ENCODE measurements at places on chromosomes 4 and X.

DNA sequence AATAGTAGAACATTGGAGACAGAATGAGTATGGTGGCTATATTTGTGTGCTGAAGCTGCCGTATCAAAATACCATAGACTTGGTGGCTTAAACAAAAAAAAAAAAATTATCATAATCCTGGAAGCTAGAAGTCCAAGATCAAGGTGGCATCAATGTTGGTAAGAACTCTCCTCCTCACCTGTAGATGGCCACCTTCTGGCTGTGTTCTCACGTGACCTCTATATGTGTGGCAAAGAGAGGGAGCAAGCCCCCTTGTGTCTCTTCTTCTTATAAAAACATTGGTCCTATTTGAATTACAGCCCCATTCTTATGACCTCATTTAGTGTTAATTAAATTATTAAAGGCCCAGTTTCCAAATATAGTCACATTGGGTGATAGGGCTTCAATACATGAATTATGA, 1640.9 kb upstream of the PCDH7 start:
- DNase-seq: no peak
- no peaks in the 10 kb centered on the region for H3K36me3 ChIP-seq

DNA sequence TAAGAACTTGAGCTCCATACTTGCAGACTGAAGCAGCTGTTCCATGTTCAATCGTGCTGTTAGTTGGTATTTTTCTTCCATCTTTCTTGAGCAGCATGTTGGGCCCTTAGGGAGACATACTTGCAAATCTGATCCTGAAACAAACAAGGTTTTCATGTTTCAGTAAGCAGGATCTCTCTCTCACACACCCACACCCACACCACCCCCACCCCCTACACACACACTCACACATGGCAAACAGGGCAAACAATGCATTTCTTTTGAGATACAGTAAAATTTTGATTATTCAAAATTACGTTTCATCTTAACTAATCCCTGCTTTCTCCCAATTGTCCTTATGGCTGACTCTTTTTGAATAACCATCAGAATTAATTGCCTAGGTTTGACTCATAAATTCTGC, 32.3 kb downstream of the GPC3 start:
- no peaks in the 10 kb centered on the region for H3K27me3 ChIP-seq
- DNase-seq: no peak
- H3K4me3 ChIP-seq: no peak overlapping the region
- H3K4me1 ChIP-seq: no peaks in the 10 kb centered on the region
- H3K27ac ChIP-seq: no peak overlapping the region

DNA sequence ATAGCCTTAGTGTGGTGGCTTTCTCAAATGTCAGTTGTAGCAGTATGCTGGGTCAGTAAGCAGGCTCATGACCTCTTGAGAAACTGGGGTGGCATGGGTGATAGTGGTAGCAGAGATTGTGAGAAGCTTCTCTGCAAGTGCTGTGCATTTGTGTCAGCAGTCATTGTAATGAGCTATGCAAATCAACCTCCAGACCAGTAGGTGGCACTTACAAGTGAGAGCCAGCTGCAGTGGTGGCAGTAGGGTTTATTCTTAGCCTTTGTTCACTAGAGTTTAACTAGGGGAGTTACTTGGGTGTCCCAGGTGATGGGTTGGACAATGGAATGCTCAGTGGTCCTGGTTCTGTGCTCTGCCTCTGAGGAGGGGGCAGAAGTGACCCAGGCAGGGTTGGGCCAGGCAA, 818.7 kb downstream of the PCDH7 start:
- no peak for DNase-seq
- no peaks in the 10 kb centered on the region for H3K27me3 ChIP-seq
- no peak overlapping the region for H3K4me3 ChIP-seq
- no peaks in the 10 kb centered on the region for H3K4me1 ChIP-seq
- no peak overlapping the region for H3K27ac ChIP-seq

GRCh38 chrX:135974279-135974856, 580 bp upstream of the MMGT1 start:
- DNase-seq: peak; percentile 26
- no peaks in the 10 kb centered on the region for H3K36me3 ChIP-seq
- H3K27me3 ChIP-seq: no peaks in the 10 kb centered on the region
- H3K27ac ChIP-seq: peak overlapping the region; percentile 36

DNA sequence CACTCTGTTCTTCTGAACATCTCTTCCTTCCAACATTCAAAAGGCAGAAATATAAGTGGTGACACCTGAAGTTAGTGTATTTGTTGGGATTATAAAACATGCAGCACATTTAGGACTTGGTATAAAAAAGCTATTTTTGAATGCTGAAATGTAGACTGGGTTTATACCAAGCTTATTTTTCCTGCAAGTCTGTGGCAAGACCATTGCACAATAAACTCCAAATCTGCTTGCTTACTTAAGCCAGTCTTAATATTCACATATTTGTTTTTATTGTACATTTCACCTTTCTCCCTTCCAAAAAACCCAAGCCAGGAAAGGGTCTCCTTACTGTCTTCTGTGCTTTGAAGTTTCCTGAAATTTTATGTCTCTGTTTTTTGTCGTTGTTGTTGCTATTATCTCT, 63.7 kb downstream of the FHIP1A start:
- no peaks in the 10 kb centered on the region for H3K4me1 ChIP-seq
- H3K27ac ChIP-seq: no peak overlapping the region
- peaks cover 7% of the 10 kb centered on the region for H3K27me3 ChIP-seq
- H3K4me3 ChIP-seq: no peak overlapping the region
- H3K36me3 ChIP-seq: no peaks in the 10 kb centered on the region

DNA sequence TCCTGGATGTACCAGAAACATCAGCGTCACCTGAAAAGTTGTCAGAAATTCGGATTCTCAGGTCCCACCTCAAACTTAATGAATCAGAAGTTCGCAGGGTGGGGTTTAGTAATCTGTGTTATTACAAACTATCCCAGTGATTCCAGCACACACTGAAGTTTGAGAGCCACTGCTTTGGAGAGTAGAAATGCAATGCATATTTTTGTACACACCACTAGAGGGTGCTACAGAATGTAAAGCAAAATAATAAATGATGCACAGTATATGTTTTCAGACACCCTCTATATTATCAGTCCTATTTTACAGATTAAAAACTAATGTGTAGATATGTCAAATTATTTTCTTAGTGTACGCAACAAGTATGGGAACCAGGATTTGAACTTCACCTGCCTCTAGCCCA, 2.4 kb upstream of the MORF4L2 start:
- H3K27me3 ChIP-seq: no peaks in the 10 kb centered on the region
- no peak overlapping the region for H3K27ac ChIP-seq
- H3K36me3 ChIP-seq: no peaks in the 10 kb centered on the region
- DNase-seq: no peak
- H3K4me3 ChIP-seq: no peak overlapping the region

- H3K27me3 ChIP-seq: no peaks in the 10 kb centered on the region
- H3K4me1 ChIP-seq: no peaks in the 10 kb centered on the region
- H3K4me3 ChIP-seq: no peak overlapping the region
- no peak overlapping the region for H3K27ac ChIP-seq
- DNase-seq: no peak
These were observed 628.8 kb downstream of the ANKRD50 start for GRCh38 chr4:124083711-124084110.

- H3K27ac ChIP-seq: no peak overlapping the region
- no peaks in the 10 kb centered on the region for H3K27me3 ChIP-seq
- H3K4me3 ChIP-seq: no peak overlapping the region
These were observed 58.1 kb upstream of the GBA3 start for GRCh38 chr4:22634541-22635181.

- no peak for DNase-seq
- H3K4me1 ChIP-seq: peaks cover 18% of the 10 kb centered on the region
- no peak overlapping the region for H3K27ac ChIP-seq
- H3K4me3 ChIP-seq: no peak overlapping the region
These were observed 28.1 kb downstream of the MCUB start for GRCh38 chr4:109588176-109588575.

- no peak for DNase-seq
- H3K27me3 ChIP-seq: no peaks in the 10 kb centered on the region
- H3K27ac ChIP-seq: no peak overlapping the region
- H3K36me3 ChIP-seq: no peaks in the 10 kb centered on the region
- H3K4me1 ChIP-seq: peaks cover 9% of the 10 kb centered on the region
These were observed 2.4 kb downstream of the ANKRD50 start for GRCh38 chr4:124710015-124710741.

DNA sequence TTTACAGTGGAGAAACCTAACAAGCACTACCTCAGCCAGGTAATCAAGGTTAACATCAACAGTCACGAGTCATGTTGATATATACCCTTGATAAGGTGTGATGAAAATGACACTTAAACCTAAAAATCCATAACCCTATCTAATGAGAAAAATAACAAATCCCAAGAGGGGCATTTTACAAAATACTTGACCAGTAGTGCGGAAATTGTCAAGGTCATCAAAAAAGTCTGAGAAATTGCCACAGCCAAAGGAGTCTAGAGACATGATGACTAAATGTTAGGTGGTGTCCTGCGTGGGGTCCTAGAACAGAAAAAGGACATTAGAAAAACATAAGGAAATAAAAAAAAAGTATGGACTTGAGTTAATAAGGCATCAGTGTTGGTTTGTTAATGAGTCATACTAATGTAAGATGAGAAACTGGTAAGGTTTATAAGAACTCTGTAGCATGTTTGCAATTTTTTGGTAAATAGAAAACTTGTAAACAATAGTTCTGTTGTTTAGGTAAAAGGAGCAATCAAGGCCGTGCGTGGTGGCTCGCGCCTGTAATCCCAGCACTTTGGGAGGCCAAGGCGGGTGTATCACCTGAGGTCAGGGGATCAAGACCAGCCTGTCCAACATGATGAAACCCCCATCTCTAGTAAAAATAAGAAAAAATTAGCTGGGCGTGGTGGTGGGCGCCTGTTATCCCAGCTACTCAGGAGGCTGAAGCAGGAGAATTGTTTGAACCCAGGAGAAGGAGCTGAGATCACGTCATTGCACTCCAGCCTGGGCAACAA, 2.9 kb downstream of the RPL36A start:
- H3K27ac ChIP-seq: no peak overlapping the region
- peaks cover 11% of the 10 kb centered on the region for H3K4me1 ChIP-seq
- H3K27me3 ChIP-seq: no peaks in the 10 kb centered on the region
- H3K36me3 ChIP-seq: no peaks in the 10 kb centered on the region
- H3K4me3 ChIP-seq: no peak overlapping the region
- DNase-seq: no peak

- H3K27ac ChIP-seq: no peak overlapping the region
- no peak overlapping the region for H3K4me3 ChIP-seq
- no peaks in the 10 kb centered on the region for H3K27me3 ChIP-seq
- no peaks in the 10 kb centered on the region for H3K36me3 ChIP-seq
- no peak for DNase-seq
These were observed 116.7 kb upstream of the ADRA2C start for GRCh38 chr4:3649491-3649890.

DNA sequence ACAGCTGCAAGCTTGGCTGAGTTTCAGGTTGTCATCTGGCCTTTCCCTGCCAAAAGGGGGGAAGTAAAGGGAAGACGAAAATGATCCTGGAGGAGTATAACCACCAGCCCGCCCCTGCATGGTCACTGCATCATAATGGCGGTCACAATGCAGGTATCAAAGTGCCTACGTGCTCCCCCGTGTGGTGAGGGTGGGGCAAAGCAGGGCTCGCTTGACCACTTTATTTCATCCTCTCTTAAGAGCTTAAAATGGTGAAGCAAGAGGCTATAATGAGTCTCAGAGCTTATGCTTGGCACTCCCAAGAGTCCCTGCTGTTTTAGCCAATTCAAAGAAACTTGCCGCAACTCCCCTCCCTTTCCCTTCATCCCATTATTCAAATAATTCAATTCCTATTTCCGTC, 105.6 kb downstream of the APOOL start:
- H3K27ac ChIP-seq: no peak overlapping the region
- H3K27me3 ChIP-seq: no peaks in the 10 kb centered on the region
- no peaks in the 10 kb centered on the region for H3K4me1 ChIP-seq
- no peak for DNase-seq

DNA sequence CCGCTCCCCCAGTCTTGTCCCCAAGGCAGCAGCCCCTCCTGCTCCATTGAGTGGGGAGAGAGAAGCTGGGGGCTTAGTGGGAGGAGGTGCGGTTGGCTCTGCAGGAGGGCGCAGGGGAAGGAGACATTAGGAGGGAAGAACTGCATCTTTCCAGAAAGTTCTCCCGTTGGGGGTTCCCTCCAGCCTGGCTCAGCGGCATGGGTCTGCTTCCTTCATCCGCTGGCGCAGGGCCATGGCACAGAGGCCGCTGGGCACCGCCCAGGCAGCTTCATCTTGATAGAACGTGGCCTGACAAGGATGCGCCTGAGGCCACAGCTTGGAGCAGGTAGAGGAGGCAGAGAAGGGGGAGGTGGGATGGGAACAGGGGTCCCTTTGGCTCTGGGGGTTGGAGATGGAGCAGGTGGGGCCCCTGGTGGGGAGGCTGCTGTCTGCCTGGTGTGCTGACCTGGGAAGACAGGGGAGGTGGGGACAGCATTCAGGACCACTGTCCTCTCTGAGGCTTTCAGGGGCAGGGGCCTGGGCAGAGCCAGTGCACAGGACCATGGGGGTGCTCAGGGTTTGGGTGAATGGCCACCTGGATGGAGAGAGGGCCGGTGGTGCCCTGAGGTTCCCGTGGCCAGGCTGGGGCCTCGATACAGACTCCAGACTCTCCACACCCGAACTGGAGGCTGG, 12.1 kb downstream of the DOK7 start:
- no peak overlapping the region for H3K4me3 ChIP-seq
- DNase-seq: no peak
- no peak overlapping the region for H3K27ac ChIP-seq
- no peaks in the 10 kb centered on the region for H3K36me3 ChIP-seq
- H3K27me3 ChIP-seq: no peaks in the 10 kb centered on the region

DNA sequence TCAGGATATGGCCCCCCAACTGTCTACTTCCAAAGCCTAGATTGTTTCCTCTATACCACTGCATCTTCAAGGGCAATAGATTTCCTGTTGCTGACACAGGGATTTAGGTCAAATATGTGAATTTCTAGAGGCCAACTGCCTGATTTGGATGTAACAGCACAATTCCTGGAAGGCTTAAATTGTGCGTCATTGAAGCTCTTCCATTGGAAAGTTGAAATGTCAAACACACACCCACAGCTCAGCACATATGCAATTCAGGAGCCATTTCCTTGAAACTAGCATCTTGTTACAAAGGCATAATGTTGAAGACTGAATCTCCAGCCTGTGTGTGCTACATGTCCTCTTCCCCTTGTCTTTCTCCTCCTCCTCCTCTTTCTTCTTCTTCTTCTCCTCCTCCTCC, 158.6 kb downstream of the STK32B start:
- H3K27me3 ChIP-seq: peaks cover 2% of the 10 kb centered on the region
- H3K4me1 ChIP-seq: no peaks in the 10 kb centered on the region
- no peak overlapping the region for H3K4me3 ChIP-seq
- no peaks in the 10 kb centered on the region for H3K36me3 ChIP-seq
- H3K27ac ChIP-seq: no peak overlapping the region
- DNase-seq: no peak

- no peak overlapping the region for H3K27ac ChIP-seq
- no peaks in the 10 kb centered on the region for H3K27me3 ChIP-seq
- H3K4me1 ChIP-seq: no peaks in the 10 kb centered on the region
- H3K36me3 ChIP-seq: peaks cover 34% of the 10 kb centered on the region
These were observed 68.2 kb downstream of the NELFA start for GRCh38 chr4:1940566-1940965.

Measured in T-cell (primary cell).